ENCODE measurements at places on chromosomes 2 and 18.

DNA sequence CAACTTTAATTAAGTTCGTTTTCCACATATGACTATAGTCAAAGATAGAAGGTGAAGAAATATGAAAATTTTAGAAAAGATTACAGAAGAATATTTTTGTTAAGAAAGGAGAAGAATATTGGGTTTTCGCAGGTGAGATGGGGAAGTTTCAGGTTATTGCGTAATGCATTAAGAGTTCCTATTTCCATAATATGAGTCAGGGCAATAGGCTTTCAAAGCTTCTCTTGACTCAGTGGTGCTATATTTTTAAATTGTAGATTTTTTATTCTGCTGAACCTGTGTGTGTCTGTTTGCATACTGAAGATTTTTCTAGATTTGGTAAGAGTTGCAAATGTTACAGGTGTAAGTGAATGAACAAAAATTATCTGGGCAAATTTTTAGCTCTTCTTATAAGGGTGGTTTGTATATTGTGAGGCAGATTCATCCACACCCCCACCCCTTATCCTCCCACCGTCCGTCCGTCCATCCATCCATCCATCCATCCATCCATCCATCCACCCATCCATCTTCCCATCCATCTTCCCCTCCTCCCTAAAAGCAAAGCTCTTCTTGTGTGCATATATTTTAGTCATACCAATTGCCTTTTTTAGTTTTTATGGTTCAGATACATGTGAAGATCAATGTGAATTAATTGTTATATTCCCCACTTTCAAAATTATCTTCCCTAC is 69.6 kb downstream of the MYO1B start:
- H3K27ac ChIP-seq = no peak overlapping the region
- H3K27me3 ChIP-seq = peaks cover 3% of the 10 kb centered on the region
- DNase-seq = no peak
- H3K36me3 ChIP-seq = no peaks in the 10 kb centered on the region
- no peak overlapping the region for H3K4me3 ChIP-seq

GRCh38 chr18:27411911-27412310 is 226.8 kb upstream of the CHST9 start:
- H3K36me3 ChIP-seq = no peaks in the 10 kb centered on the region
- H3K4me3 ChIP-seq = no peak overlapping the region
- DNase-seq = no peak
- no peaks in the 10 kb centered on the region for H3K27me3 ChIP-seq
- H3K4me1 ChIP-seq = no peaks in the 10 kb centered on the region

- no peaks in the 10 kb centered on the region for H3K27me3 ChIP-seq
- no peak overlapping the region for H3K27ac ChIP-seq
- DNase-seq = no peak
- H3K4me3 ChIP-seq = no peak overlapping the region
Observed at GRCh38 chr2:36659872-36660312, 36.6 kb upstream of the VIT start.

- no peak for DNase-seq
- H3K36me3 ChIP-seq = no peaks in the 10 kb centered on the region
- H3K4me3 ChIP-seq = no peak overlapping the region
Observed at GRCh38 chr2:208006337-208006736, 19.0 kb downstream of the PLEKHM3 start.

- H3K27ac ChIP-seq = no peak overlapping the region
- no peak for DNase-seq
- peaks cover 5% of the 10 kb centered on the region for H3K27me3 ChIP-seq
Observed at GRCh38 chr2:38146275-38146906, 70.4 kb upstream of the CYP1B1 start.

- H3K27me3 ChIP-seq = no peaks in the 10 kb centered on the region
- no peak for DNase-seq
- no peak overlapping the region for H3K4me3 ChIP-seq
- H3K27ac ChIP-seq = no peak overlapping the region
Observed at GRCh38 chr18:75548353-75548905, 120.9 kb upstream of the SMIM21 start.

GRCh38 chr2:217900780-217901360 is 101.9 kb downstream of the TNS1 start:
- no peaks in the 10 kb centered on the region for H3K36me3 ChIP-seq
- H3K4me1 ChIP-seq = peaks cover 28% of the 10 kb centered on the region
- H3K27me3 ChIP-seq = peaks cover 15% of the 10 kb centered on the region
- no peak for DNase-seq

Measured in activated CD4-positive, alpha-beta T cell treated with anti-CD3 and anti-CD28 coated beads, Interleukin-2, amount 10 ng/mL, durations not matched to agents 7 days and 5 days (primary cell).